GM20000 (cell line): ENCODE measurements at places on chromosomes 4 and X.

DNA sequence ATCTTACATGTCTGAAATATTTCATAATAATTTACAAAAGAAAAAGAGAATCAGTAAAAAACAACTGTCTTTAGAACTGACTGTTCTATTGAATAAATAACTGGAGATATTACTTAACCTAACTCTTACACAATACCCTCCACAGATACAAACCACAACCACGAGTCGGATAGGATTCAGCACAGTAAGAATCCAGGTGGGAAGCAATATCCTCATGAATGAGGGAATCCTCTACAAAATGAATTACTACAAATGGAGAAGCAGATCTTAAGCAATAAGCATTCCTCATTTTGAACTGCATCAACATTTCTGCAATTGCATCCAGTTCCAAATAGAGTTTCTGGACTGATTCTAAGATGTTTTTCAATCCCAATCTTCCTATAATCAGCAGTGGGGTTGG lies 227.1 kb downstream of the SH2D1A start:
- no peak for DNase-seq

- no peak for DNase-seq
These were observed 10.0 kb downstream of the MSL3 start for GRCh38 chrX:11768039-11768438.

- DNase-seq, result no peak
These were observed 40.9 kb downstream of the HMX1 start for GRCh38 chr4:8830611-8831200.

DNA sequence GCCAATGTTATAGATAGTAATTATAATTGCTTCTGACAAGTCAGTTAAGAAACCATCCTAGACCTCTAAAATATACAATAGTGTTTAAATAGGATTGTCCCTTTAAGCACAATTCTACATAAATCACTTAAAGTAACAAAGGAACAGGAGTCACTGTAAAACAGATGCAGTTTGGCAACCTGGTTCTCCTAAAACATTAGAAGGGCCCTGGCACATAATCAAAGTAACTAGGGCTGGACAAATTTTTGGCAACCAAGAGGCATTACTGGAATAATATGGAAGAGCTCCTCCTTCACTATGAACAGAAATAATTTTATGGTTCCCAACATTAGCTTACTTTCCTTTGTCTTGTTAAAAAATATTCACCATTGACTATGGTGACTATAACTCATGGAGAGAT lies 75.0 kb upstream of the CCDC160 start:
- no peak for DNase-seq

GRCh38 chr4:105067431-105067830 lies 79.2 kb upstream of the TET2 start:
- no peak for DNase-seq

DNA sequence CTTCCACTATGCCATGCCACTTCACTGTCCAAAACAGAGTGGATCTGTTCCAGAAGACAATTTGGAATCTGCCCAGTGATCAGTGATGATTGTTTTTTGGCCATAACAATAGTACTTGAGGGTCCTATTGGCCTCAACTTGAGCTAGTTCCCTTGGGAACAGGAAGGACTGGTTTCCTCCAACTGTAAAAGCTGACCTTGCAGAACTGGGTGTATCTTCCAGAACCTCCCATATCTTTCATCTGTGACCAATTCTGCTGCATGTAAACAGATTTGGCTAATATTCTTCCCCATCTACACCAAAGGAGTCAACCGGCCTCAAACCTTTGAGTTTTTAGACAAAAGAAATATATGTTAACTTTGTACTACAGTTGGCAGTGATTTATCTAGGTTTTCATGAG lies 165.1 kb upstream of the TRPC5 start:
- DNase-seq, result no peak

DNA sequence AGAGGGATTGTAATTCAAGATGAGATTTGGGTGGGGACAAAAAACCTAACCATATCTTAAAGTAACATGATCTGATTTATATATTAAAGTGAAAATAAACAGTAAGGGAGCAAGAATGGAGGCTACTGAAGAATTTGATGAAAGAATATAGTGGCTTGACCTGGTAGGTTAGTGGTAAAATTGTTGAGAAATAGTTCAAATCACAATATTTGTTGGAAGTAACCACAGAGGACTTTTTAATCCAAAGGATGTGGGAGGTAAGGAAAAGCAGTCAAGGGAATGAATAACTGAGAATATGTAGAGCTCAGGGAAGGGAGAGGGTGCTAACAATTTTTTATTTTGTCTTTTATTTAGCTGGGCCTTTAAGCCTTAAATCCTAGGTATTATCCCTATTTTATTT lies 139.8 kb upstream of the HS3ST1 start:
- no peak for DNase-seq

DNA sequence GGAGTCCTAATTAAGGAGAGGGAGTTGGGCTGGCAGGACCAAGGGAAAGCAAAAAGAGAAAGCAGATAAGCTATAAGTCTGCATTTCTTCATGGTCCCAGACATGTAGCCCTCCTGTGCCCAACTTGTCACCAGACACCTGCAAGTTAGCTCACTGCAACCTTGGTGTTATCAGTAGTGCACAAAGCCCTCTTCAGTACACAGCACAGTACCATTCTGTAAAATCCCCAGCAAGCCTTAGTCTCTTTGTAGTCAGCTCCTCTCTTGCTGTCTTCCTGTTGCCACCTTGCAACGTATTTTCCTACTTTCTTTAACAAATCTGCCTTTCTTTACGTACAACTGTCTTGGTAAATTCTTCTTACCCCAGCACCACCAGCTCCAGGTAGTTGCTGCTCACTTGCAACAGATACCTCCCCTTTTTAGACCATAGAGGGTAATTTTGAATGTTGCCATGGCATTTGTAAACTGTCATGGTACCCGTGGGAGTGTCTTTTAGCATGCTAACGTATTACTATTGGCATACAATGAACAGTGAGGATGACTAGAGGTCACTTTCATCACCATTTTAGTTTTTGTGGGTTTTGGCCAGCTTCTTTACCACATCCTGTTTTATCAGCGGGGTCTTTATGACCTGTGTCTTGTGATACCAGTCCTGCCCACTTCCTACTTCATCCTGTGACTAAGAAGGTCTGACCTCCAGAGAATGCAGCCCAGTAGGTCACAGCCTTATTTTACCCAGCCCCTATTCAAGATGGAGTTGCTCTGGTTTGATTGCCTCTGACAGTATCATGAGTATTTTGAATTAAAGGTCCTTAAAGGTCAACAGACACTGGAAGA lies 28.3 kb upstream of the AP1S2 start:
- no peak for DNase-seq

DNA sequence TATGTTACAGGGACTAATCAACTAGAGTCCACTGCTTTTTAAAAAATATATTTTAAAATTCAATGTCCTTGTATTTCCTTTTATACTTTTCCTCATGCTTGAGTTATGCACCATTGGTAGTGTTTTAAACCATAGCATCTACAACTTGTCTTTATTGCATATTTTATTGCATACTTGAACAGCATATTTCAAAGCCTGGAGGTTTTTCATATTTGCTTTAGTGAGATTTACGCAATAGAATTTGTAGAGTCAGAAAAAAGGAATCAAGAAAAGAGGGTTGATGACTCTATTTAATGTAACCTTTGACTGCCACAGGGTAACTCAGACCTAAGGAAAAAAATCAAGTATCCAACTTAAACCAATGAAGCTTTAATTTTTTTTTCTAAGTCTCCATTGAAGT lies 1165.7 kb upstream of the IGFBP7 start:
- no peak for DNase-seq

- peak; percentile 25 for DNase-seq
These were observed 56.2 kb downstream of the SMIM20 start for GRCh38 chr4:25970226-25970675.

GRCh38 chr4:69984030-69984443 lies 11.7 kb upstream of the STATH start:
- DNase-seq, result no peak

DNA sequence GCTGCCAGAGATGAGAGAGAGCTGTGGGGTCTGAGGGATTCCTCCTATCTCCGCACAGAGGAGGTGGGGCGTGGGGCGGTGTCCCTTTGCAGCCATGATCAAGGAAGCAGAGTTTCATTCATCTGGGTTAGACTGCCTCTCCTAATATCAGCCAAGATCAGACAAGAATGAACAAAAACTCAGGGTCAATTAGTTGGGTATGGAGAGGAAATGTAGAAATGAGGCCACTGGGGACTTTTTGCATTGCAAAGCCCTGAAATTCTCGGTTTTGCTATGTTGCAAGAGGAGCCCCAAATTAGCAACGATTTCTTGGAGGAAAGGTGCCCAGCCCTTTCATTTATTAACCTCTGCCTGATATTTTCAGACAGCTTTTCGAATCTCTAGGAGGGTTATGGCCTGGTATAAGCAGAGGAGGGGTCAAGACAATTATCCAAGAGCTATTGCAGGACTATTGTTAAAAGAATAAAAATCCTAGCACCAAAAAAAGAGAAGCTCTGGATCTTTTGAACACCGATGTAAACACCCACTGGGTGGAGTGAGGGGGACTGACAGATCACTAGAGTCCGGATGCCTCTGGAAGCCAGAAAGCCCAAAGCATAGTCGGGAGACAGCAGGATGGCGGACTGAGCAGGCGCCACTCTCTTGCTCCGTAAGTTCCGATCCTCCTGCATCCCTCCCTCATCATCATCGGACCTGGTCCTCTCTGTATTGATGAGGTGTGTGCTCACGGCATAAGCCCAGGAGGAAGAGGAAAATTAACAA lies 34.4 kb upstream of the ACSL1 start:
- DNase-seq, result peak; percentile 32

DNA sequence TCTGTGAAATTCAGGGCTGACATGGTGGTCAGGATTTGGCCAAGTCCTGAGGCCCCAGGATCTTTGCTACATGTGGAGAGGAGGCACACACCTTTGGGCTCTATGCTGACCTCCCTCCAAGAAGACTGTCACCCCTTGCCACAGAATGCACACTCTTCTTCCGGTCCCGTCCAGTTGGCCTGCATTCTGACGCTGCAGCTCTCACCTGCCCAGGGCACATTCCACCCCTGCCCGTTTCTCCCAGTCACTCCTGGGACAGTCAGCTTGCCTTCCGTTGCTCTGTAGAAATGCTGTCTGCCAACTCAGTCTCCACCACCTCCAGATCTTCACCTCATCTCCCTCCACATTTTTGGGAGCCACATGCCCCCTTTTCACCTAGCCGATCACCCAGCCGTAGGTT lies 76.7 kb downstream of the SHROOM2 start:
- DNase-seq, result no peak

GRCh38 chr4:77342170-77342810 lies 185.3 kb downstream of the CCNG2 start:
- no peak for DNase-seq

DNA sequence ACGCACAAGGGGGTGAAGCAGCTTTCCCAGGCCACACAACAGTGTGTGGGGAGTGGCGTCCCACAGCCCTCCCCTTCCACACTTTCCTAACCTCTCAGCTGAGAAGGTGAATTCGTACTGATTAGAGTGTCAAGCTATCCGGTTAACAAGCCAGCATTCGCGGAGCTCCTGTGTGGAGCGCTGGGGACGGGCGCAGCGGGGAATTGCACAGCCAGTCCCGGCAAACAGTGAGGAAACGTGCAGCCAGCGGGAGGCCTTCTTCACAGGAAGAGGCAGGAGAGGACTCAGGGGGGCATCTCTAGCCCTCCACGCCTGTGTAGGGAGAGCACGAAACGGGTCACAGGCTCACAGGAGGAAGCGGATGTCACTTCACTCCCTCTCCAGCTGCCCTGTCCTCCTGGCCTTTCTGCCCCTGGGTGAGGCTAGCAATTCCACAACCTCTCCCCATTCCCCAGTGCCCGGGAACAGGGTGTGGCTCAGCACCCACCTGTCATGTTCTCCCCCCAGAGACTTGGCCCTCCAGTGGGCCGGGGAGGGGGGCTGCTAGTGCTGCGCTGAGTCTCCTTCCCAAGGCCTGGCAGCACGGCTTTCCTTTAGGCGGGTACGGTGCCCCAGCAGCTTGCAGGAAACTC lies 117.3 kb downstream of the CPZ start:
- DNase-seq, result no peak

DNA sequence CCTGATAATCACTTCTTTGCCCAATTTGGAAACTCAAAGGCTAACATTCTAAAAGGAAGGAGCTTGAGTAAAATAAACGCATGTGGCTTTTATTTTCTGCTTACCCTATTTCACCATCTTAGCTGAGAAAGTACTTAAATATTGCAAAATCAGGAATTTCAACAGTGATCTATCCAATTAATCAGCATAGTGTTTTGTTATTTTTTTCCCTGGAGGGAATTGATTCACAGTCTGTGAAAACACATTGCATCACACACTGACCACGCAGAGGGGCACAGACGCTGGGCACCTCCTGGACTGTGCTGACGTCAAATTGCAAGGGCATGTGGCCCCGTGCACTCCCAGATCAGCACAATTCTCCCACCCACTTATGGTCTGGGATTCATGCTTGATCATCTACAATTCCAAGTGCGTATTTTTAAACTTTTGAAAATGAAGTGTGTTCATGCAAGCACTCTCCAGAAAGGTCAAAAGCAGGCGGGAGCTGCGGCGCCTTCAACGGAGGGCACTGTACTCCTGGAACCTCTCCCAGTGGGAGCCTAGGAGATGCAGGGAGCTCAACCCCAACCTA lies 320.6 kb upstream of the PPARGC1A start:
- DNase-seq, result no peak

GRCh38 chrX:123756320-123756719 lies 23.5 kb upstream of the THOC2 start:
- no peak for DNase-seq

- DNase-seq, result peak; percentile 23
These were observed 79.8 kb upstream of the SMARCAD1 start for GRCh38 chr4:94127707-94128328.

DNA sequence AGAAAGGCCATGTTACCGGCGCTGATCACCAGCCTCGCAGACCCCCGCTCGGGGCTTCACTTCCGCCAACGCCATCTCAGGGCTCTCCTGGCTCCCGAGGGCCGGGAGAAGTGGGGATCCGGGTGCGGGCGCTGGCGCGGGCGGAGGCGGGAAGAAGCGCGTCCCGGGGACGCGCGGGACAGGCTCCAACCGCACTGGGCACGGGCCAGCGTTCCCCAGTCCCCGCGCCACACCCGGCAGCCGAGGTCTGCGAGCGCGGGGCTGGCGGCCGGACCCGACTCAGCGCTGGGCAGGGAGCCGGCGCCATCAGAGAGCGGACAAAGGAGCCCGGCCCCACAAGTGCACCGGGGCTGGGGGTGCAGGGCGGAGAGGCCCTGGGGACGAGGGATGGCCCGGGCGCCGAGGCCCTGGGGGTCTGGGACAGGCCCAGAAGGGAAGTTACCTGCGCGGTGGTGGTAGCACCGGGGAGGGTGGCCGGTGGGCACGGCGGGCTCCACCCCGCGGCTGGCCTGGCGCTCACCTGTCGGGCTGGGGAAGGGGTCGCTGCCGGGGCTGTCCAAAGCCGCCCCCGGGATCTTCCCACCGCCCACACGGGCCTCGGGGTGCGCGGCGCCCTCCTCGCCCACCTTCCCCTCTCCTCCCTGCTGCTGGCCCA lies 449 bp downstream of the CTPS2 start:
- peak; percentile 39 for DNase-seq

DNA sequence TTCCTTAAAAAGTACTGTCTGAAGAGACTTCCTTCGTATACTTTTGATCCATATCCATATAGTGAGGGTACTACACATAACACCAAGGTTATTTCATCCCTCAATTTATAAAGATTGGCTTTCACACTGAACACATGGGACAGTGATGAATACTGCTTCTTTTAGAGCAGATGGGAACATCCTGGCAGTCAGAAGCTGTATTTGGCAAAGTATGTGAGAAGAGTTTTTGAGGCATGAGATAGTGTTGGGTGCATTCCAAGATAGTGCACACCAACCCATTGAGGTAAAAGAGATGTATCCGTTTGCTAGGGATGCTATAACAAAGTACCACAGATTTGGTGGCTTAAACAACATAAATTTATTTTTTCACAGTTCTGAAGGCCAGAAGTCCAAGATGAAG lies 141.1 kb downstream of the MOSPD2 start:
- no peak for DNase-seq
